ENCODE measurements at places on chromosomes 2 and 18. TPM values are rescaled to one million over a fixed set of nuclear protein-coding genes. Genes with fewer than 3 reads are reported as not detected.

- peaks cover 5% of the 10 kb centered on the region for H3K4me1 ChIP-seq
- H3K36me3 ChIP-seq: no peaks in the 10 kb centered on the region
- no peak overlapping the region for H3K27ac ChIP-seq
- no peak for DNase-seq
- no peak overlapping the region for H3K4me3 ChIP-seq
Measured at GRCh38 chr2:172558372-172558771, 2.5 kb downstream of the PDK1 start.

Gene AQP12B
- total RNA-seq: 0.36 TPM

DNA sequence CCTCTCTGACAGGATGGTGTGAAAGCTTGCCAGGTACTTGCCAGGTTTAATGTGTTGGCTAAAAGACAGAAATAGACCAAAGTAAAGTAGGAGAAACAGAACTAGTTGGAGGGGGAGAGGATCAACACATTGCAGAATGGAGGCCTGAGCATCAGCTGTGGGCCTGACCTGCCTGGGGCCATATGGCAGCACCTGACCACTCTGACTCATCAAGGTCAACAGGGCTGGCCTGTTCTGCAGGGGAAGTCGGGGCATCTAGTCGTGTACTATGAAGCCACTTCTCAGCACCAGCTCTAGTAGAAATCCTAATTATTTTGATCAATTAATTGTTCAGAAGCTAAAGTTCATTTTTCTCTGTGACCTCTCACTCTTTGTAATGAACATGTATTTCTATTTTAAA, 35.8 kb upstream of the NOSTRIN start:
- H3K4me1 ChIP-seq: no peaks in the 10 kb centered on the region
- no peak overlapping the region for H3K4me3 ChIP-seq
- no peak overlapping the region for H3K27ac ChIP-seq
- H3K36me3 ChIP-seq: no peaks in the 10 kb centered on the region

DNA sequence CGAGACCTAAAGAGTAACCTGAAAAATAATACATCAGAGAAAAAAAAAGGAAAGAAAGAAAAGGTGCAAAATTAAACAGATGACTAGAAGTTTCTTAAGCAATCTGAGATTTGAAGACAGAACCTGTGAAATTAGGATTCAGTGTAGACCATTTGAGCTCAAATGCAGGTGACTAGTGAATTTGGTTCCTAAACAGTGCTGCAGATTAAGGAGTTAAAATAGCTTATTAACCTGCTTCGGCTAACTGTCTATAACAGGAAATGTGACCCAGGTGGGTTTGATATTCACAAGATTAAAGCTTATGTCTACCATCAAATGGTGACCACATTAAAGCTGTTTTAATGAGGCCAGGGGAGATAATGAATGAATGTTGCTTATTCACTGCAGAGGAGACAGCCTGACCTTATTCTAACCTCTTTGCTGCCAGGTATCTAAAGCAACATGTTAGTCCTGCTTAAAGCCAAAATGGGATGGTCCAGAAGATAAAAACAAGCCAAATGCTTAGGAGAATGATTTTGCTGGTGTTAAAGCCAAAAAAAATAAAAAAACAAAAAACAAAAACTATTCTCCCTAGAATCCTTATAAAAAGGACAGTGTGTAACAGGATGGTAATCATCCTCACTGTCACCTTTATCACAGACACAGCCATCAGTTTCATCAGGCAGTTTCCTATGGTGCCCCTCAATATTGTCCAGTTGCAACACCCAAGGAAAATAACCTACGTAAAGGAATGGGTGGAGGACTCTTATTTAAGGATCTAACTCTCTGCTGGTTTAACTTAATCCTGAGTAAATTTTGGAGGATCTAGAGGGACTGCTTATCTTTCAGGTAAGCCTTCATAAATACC, 769.0 kb upstream of the ZEB2 start:
- H3K36me3 ChIP-seq: no peaks in the 10 kb centered on the region
- no peak for DNase-seq
- H3K27me3 ChIP-seq: no peaks in the 10 kb centered on the region
- H3K27ac ChIP-seq: no peak overlapping the region
- peaks cover 2% of the 10 kb centered on the region for H3K4me1 ChIP-seq

DNA sequence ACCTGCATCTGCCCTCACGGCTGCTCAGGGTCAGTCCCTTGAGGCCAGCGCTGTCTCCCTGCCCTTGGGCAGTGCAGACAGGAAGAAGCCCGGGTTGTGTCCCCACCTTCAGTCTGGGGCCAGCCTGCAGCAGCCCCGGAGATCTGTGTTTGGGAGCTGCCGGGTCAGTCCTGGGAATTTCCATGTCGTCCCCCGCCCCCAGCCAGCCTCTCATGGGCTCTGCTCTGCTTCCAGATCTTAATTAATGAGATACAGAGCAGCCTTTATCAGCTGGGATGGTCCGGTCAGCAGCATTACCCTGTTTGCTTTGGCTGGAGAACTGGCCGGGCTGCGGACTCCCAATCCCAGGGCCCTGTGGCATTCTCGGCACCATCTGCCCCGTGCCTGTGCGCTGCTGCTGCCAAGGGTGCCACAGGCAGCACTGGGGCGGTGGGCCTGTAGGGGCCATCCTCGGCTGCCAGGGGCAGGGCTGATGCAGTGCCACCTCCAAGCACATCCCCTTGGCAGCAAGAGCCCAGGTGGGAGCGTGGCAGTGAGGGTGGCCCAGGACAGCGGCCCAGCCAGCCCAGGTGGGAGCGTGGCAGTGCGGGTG, 2.4 kb downstream of the BOK start:
- H3K4me1 ChIP-seq: peaks cover 17% of the 10 kb centered on the region
- no peak overlapping the region for H3K27ac ChIP-seq
- DNase-seq: no peak
- no peaks in the 10 kb centered on the region for H3K27me3 ChIP-seq
- H3K36me3 ChIP-seq: no peaks in the 10 kb centered on the region

GRCh38 chr2:148745151-148745851, 100.8 kb downstream of the EPC2 start:
- H3K4me1 ChIP-seq: peaks cover 3% of the 10 kb centered on the region
- no peak for DNase-seq
- H3K27me3 ChIP-seq: no peaks in the 10 kb centered on the region
- no peak overlapping the region for H3K4me3 ChIP-seq

- peak overlapping the region; percentile 79 for H3K4me3 ChIP-seq
- no peaks in the 10 kb centered on the region for H3K27me3 ChIP-seq
- peak overlapping the region; percentile 84 for H3K27ac ChIP-seq
- no peak for DNase-seq
- no peaks in the 10 kb centered on the region for H3K36me3 ChIP-seq
Measured at GRCh38 chr18:36130039-36130831, 536 bp downstream of the ELP2 start.

Gene C2orf78
- total RNA-seq: not detected

DNA sequence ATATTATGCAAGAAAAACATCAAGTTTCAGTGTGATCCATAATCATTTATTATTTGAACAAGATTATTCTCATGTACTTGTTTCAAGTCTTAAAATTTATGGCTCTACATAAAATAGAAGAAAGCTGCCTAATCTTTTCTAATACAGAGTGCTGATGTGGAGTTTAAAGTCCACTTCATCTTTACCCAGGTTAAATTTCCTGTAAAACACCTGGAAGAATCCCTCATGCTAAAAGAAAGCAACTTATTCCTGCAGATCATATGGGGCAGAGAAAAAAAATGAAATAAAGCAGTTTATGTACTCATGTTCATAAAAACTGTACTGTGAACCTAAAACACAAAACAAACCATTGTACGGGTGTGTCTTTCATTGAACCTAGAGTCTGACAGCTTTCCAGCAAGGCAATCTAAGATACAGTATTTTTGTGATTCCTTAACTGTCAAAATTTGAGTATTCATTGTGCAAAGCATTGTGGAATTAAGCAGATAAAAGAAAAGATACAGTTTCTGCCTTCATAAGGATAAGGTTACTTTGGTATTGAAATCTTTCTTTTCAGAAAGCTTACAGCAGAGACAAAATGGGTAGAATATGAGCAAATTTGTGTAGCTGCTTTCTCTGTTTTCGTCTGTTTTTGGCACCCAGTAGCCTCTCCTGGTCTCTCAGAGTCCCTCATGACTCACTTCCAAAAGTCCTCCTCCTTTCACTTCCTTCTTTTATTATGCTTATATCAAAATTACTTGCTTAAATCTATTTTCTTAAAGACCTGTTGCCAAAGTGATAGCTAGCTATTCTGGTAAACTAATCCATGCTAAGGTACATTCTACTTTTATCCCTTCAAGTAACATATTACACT, 26.9 kb upstream of the GLS start:
- no peaks in the 10 kb centered on the region for H3K4me1 ChIP-seq
- no peak for DNase-seq
- H3K27me3 ChIP-seq: no peaks in the 10 kb centered on the region
- H3K27ac ChIP-seq: no peak overlapping the region

GRCh38 chr2:14231391-14231898, 401.1 kb upstream of the LRATD1 start:
- H3K27me3 ChIP-seq: no peaks in the 10 kb centered on the region
- no peak for DNase-seq
- no peaks in the 10 kb centered on the region for H3K36me3 ChIP-seq
- no peak overlapping the region for H3K4me3 ChIP-seq

- H3K36me3 ChIP-seq: no peaks in the 10 kb centered on the region
- no peaks in the 10 kb centered on the region for H3K4me1 ChIP-seq
- H3K27ac ChIP-seq: no peak overlapping the region
- H3K4me3 ChIP-seq: no peak overlapping the region
Measured at GRCh38 chr2:158923180-158923594, 45.3 kb upstream of the TANC1 start.

DNA sequence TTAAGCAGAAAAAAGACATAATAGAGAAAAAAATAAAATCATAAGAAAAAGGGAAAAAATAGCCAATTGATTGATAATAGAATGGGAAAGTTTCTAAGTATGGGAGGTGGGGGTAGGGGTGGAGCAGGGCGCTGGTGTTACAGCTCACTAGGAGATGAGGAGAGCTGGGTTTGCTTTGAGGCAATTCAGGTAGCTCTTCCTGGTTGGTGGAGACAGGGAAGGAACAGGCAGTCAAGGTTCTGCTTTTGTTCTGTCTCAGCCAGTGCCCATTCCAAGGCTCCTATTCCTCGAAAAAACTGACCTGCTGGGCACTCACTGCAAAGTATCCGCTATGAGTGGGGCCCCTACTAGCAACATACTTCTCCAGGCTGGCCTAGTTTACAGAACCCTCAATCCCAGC, 1.7 kb upstream of the CNNM4 start:
- H3K36me3 ChIP-seq: no peaks in the 10 kb centered on the region
- peaks cover 13% of the 10 kb centered on the region for H3K4me1 ChIP-seq
- no peak overlapping the region for H3K27ac ChIP-seq
- no peak for DNase-seq
- H3K27me3 ChIP-seq: no peaks in the 10 kb centered on the region

Gene LYG2
- not detected for total RNA-seq

DNA sequence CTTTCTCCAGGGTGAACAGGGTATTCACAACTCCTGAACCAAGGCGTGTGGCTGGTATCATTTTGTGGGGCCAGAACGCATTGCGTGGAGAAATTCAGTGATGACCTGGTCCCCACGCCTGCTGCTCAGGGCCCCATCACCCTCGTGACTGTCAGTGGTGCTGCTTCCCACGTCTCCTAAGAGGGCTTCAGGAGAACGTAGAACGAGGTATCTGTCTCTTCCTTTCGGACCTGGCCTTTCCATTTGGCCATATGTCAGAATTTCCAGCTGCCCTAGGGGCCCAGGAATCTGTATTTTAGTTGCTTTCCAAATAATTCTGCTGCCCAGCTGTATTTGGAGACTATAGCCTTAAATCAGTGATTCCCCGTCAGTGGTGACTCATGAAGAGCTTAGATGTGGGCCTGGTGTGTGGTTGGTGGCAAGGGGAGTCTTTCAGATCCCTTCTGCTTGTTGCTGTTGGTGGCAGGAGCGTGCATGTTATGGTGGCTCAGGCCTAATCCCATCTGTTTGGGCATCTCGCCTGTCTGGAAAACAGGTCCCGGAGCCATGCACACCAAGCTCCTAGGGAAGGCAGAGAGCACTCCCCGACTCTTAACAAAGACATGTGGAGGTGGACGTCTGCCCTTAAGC, 56.4 kb downstream of the NPAS2 start:
- no peak overlapping the region for H3K27ac ChIP-seq
- H3K4me3 ChIP-seq: no peak overlapping the region
- DNase-seq: no peak
- no peaks in the 10 kb centered on the region for H3K4me1 ChIP-seq

Gene ATP6V1B1
- not detected for total RNA-seq

DNA sequence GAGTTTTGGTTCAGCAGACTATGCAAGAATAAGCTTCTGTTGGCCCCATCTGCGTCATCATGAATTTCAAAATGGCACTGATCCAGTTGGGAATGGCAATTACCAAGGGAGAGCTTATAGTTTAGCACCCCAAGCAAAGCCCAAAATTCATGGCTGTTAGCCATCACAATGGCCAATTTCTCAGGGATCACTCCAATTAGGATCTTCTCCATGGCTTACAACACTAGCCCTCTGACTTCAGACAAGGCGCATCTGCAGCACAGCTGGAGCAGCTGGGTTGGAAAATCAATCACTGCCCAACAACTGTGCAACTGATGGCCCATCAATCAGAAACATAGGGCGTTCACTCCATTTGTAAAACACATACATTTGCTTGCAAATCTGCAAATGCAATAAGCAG, 273.6 kb downstream of the SRBD1 start:
- no peak overlapping the region for H3K27ac ChIP-seq
- DNase-seq: no peak
- H3K27me3 ChIP-seq: no peaks in the 10 kb centered on the region
- H3K4me1 ChIP-seq: no peaks in the 10 kb centered on the region
- H3K4me3 ChIP-seq: no peak overlapping the region
- no peaks in the 10 kb centered on the region for H3K36me3 ChIP-seq

DNA sequence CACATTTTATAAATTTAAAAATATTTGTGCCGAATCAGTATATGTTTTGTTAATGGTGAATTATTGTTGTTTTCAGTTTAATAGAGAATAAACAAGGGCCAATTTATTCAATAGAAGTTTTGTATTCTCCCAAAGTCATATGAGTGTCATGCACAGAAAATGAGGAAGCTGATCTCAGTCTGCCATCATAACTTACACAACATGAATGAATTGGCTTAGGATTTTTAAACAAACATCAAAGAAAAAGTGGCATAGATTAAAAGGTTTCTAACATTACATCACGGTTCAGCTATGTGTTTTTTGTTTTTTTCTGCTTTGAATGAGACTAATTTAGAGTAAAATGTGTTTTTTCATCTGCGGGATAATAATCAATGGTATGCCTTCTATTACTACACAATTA, 123.4 kb upstream of the CTNNA2 start:
- no peaks in the 10 kb centered on the region for H3K4me1 ChIP-seq
- DNase-seq: no peak
- no peak overlapping the region for H3K27ac ChIP-seq
- H3K36me3 ChIP-seq: no peaks in the 10 kb centered on the region
- H3K27me3 ChIP-seq: no peaks in the 10 kb centered on the region
- H3K4me3 ChIP-seq: no peak overlapping the region

DNA sequence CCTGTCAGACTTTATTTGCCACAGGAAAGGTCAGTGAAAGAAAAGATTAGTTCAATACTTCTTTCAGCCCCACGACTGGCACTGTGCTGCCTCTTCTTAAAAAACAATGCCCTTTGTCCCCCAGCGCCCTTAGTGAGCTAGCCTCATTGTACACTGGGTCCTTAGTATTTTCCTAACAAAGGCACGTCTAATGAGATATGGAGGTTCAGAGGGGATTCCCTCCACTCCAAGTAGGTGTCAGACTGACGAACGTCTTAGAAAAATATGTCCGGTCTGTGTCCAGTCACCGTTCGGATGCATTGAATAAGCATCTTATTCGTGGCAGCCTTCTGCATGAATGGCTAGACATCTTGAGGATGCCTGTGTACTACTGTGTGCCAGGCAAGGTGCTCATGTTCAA, 1.1 kb downstream of the FECH start:
- peak overlapping the region; percentile 59 for H3K4me3 ChIP-seq
- H3K27ac ChIP-seq: no peak overlapping the region
- H3K36me3 ChIP-seq: no peaks in the 10 kb centered on the region
- DNase-seq: no peak
- peaks cover 2% of the 10 kb centered on the region for H3K4me1 ChIP-seq

All from ovary (tissue), 10 donors.